ENCODE measurements at places on chromosomes 3 and 15. TPM values are rescaled to one million over a fixed set of nuclear protein-coding genes. Genes with fewer than 3 reads are reported as not detected.

The CASR gene
- polyA plus RNA-seq, result 1.3 TPM

The IMPG2 gene
- polyA plus RNA-seq, result 0.81 TPM

The CX3CR1 gene
- polyA plus RNA-seq, result 43.2 TPM

The CPLX3 gene
- 0.57 TPM for polyA plus RNA-seq
